Kidney (tissue), 22 donors: ENCODE measurements at places on chromosomes 3 and 15. TPM values are rescaled to one million over a fixed set of nuclear protein-coding genes. Genes with fewer than 3 reads are reported as not detected.

DNA sequence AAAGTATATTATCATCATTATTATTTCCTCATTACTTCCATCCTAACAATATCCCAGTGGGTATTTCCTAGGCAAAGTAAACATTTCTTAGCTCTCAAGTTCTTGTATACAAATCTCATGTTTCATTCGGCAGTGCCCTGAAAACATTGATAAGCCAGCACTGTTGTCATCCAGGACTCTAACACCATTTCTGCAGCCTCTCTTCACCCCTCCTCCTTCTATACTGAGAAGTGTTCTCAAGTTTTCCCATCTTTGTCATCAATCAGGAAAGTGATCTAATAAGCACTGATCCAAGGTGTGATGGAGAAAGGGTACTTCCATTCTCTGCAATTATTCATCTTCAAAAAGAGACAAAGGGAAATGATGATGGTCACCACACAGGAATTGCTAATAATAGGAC is 168.4 kb upstream of the CCDC54 start:
- H3K27me3 ChIP-seq: no peaks in the 10 kb centered on the region
- H3K36me3 ChIP-seq: no peaks in the 10 kb centered on the region
- H3K27ac ChIP-seq: peak overlapping the region; percentile 41
- H3K4me1 ChIP-seq: peaks cover 3% of the 10 kb centered on the region
- no peak overlapping the region for H3K4me3 ChIP-seq
- no peak for DNase-seq

GCSAM gene
- 0.88 TPM for total RNA-seq

- H3K4me1 ChIP-seq: peaks cover 7% of the 10 kb centered on the region
- DNase-seq: peak; percentile 89
- H3K27ac ChIP-seq: peak overlapping the region; percentile 75
- H3K27me3 ChIP-seq: no peaks in the 10 kb centered on the region
- no peaks in the 10 kb centered on the region for H3K36me3 ChIP-seq
Observed at GRCh38 chr15:92819278-92820235, 80.6 kb upstream of the CHD2 start.

GRCh38 chr15:51203797-51204196 is 109.1 kb upstream of the TNFAIP8L3 start:
- H3K4me1 ChIP-seq: no peaks in the 10 kb centered on the region
- H3K4me3 ChIP-seq: no peak overlapping the region
- DNase-seq: no peak
- no peaks in the 10 kb centered on the region for H3K27me3 ChIP-seq
- no peak overlapping the region for H3K27ac ChIP-seq

DNA sequence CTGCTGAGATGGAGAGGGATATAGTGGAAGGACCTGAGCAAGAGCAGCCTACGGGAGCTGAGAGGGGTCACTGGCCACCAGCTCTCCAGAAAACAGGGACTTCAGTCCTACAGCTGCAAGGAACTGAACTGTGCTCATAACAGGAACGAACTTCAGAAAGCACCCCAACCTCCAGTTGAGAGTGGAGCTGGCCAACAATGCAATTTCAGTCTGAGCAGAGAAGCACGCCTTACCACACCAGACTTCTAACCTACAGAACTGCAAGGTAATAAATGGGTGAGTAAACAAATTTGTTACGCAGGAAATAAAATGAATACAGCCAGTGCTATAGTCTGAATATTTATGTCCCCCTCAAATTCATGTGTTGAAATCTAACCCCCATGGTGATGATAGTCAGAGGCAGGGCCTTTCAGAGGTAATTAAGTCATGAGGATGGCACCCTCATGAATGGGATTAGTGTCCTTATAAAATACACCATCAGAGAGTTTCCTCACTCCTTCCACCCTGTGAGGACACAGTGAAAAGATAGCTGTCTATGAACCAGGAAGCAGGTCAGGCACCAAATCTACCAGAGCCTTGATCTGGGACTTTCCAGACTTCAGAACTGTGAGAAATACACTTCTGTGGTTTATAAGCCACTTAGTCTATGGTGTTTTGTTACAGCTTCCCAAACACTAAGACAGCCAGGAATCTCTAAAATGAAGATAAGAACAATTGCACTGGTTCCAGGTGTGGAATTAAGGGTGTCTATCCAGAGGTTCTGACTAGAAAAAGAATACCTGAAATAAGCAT is 58.6 kb downstream of the SYNM start:
- DNase-seq: no peak
- H3K4me3 ChIP-seq: no peak overlapping the region
- H3K36me3 ChIP-seq: peaks cover 14% of the 10 kb centered on the region

- H3K27ac ChIP-seq: no peak overlapping the region
- no peak for DNase-seq
- no peak overlapping the region for H3K4me3 ChIP-seq
- H3K27me3 ChIP-seq: no peaks in the 10 kb centered on the region
- no peaks in the 10 kb centered on the region for H3K4me1 ChIP-seq
Observed at GRCh38 chr15:40992241-40992741, 39.0 kb downstream of the CHAC1 start.

GNAT1 gene
- total RNA-seq: not detected

PRR23A gene
- total RNA-seq: not detected

NOX5 gene
- total RNA-seq: 0.60 TPM

DNA sequence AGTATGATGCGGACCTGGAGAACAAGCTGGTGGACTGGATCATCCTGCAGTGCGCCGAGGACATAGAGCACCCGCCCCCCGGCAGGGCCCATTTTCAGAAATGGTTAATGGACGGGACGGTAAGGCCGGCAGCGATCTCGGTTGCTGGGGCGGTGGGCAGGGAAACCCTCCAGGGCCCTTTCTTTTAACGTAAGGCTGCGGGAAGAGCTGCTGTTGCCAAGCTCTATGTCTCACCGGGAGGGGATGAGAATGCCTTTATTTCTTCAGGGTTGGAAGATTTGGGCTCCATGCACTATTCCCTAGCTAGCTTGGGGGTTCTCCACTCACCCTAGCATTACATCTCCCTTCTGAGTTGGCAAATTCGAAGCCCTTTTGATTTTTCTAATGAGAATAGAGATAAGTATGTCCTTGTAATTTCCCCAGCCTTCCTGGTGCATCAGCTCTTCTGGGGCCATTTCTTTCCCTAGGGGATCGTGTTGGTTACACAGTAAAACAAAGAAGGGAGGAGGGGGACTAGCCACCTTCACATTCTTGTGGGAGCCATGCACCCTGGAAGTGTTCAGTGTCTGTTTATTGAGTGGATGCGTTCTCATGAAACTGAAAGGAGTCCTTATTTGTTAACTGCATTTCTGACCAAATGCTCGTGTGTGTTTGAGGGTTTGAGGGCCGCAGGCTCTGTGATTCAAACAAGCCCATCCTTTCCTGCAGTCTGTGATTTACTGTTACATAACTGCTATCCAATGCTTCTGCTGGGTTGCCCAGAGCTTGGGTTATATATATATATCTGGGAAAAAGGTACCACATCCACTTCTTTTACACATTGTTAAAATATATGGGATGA is 982 bp downstream of the TAGLN3 start:
- no peaks in the 10 kb centered on the region for H3K4me1 ChIP-seq
- no peaks in the 10 kb centered on the region for H3K27me3 ChIP-seq
- H3K27ac ChIP-seq: no peak overlapping the region
- peak; percentile 60 for DNase-seq
- H3K4me3 ChIP-seq: peak overlapping the region; percentile 69

DNA sequence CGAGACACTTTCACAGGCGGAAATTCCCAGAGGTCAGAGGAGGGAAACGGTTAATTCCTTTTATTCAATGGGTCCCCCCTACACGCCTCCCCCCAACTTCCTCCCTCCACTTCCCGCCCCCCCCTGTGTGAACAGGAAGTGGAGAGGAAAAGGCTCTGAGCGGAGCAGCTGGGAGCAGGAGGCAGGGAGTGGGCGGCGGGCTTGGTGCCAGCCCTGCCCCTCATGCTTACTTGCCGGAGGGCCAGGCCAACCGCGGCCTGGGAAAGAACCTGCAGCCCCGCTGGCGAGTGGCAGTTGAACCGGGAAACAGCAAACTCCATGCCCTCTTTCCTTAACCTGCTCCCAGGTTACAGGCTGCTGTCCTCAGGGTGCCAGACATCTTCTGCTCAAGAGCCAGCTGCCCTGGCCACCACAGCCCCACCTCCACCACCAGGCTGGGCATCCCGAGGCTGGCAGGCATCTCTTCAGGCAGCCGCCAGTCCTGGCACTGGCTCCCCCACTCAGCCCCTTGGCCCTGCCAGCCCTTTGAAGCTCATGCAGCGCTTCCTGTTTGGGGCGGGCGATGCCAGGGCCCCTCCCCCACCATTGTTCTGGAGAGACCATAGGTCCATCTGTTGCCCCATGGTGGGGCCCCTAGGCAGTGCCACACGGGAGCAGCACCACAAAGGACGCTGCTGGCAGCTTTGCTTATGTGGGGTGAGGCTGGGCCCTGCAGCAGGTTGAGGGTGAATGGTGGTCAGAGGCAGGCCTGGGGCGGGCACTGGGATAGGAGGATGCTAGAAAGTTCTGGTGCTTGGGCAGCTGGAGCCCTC is 12.9 kb downstream of the VPS18 start:
- DNase-seq: peak; percentile 87
- peak overlapping the region; percentile 98 for H3K27ac ChIP-seq
- no peaks in the 10 kb centered on the region for H3K27me3 ChIP-seq
- peaks cover 9% of the 10 kb centered on the region for H3K4me1 ChIP-seq

ARGFX gene
- not detected for total RNA-seq

GRCh38 chr3:113825090-113825489 is 13.5 kb upstream of the GRAMD1C start:
- no peak overlapping the region for H3K4me3 ChIP-seq
- no peak overlapping the region for H3K27ac ChIP-seq
- no peak for DNase-seq
